ENCODE measurements at places on chromosomes 6 and 20.

DNA sequence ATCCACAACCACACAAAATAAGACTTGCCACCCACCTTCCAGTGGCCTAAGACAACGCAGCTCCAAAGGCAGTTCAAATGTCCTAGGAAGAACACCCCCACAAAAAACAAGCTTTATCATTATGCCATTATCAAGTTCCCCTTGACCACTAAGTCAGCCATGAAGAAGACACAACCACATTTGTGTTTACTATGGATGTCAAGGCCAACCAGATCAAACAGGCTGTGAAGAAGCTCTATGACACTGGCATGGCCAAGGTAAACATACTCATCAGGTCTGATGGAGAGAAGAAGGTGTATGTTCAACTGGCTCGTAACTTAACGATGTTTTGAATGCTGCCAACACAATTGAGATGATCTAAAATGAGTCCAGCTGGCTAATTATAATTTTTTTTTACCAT lies 26.1 kb downstream of the SEC63 start:
- no peak overlapping the region for H3K4me3 ChIP-seq
- DNase-seq, result no peak
- no peaks in the 10 kb centered on the region for H3K36me3 ChIP-seq

DNA sequence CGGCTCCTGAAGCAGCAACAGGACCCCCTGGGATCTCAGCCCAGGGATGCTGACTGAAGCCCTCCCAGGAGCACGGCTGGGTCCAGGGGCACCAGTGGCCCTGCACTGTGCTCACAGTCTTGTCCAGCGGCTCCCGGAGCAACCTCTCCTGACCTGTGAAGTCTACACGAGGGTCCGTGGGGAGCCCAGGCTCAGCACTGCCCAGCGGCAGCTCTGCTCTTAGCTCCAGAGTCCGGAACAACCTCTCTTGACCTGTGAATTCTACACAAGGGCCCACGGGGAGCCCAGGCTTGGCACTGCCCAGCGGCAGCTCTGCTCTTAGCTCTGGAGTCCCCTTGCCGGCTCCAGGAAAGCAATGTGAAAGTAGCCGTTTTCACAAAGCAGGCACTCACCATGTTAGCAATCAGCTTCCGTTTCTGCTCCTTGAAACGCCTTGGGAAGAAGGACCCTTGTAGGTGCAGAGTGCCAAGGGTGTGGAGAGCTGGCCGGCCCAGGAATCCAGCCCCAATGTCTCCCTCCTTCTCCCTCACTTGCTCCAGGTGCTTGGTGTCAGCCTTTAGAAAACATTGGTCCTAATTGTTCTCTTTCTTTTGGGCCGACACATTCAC lies 310.9 kb downstream of the CDH4 start:
- H3K27me3 ChIP-seq, result no peaks in the 10 kb centered on the region
- DNase-seq, result no peak
- no peaks in the 10 kb centered on the region for H3K36me3 ChIP-seq
- H3K4me3 ChIP-seq, result no peak overlapping the region

DNA sequence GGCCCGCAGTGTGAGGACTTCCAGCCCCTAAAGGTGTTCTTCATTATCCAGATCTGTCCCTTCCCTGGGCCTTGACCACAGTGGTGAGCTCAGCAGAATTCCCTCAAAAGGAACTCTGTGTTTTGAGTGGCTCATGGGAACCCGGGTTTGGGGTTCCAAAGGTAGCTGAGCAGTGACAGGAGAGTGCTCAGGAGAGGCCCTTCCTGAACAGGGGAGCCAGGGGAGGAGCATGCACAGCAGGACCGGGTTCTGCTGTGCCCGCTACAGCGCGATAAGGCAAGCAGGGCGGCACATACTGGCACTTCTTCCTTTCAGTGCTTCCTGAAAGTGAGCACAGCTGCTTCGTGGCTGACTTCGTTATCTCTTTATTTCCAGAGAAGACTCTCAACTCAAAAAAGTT lies 88.3 kb downstream of the SSR1 start:
- H3K4me1 ChIP-seq, result peaks cover 7% of the 10 kb centered on the region
- H3K27me3 ChIP-seq, result no peaks in the 10 kb centered on the region
- DNase-seq, result no peak
- H3K27ac ChIP-seq, result no peak overlapping the region
- peaks cover 50% of the 10 kb centered on the region for H3K36me3 ChIP-seq

DNA sequence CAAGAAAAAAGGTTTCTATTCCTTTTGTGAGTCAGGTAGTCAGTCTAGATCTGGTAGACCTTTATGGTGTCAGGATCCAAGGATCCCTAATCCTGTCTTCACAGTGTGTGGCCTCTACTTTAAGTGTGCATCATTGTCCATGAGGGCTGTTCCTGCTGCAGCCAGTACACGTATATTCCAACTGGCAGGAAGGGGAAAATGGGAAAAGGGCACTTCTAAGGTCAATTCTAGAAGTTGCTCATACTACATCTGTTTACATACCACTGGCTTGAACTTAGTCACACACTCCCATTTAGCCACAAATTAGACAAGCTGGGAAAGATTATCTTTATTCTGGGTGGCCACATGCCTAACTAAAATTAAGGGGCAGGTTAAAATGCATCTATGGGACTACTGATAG lies 9.7 kb upstream of the MMS22L start:
- no peak for DNase-seq
- no peak overlapping the region for H3K27ac ChIP-seq
- H3K27me3 ChIP-seq, result no peaks in the 10 kb centered on the region

- H3K4me1 ChIP-seq, result no peaks in the 10 kb centered on the region
- H3K36me3 ChIP-seq, result peaks cover 34% of the 10 kb centered on the region
- H3K27me3 ChIP-seq, result no peaks in the 10 kb centered on the region
- no peak overlapping the region for H3K27ac ChIP-seq
Observed at GRCh38 chr6:158761746-158762145, 57.4 kb downstream of the EZR start.

DNA sequence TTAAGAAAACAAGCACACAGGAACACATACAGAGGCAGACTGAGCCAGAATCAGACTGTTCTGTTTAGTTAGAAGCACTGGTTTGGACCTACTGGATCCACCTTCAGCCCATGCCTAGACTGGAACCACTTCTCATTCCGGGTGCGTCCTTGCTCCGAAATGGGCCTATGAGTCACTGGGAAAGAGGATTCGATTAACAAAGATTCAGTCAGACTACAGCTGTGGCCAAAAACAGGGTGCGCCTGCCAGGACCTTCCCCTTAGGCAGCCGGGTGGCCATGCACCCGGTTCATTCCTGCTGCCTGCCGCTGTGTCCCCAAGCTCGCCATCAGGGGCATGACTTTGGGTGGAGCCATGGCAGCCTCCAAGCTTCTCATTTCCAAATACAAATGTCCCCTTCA lies 14.5 kb upstream of the KCNK5 start:
- no peaks in the 10 kb centered on the region for H3K36me3 ChIP-seq
- peak overlapping the region; percentile 42 for H3K27ac ChIP-seq
- peaks cover 24% of the 10 kb centered on the region for H3K4me1 ChIP-seq
- H3K4me3 ChIP-seq, result no peak overlapping the region
- DNase-seq, result no peak
- H3K27me3 ChIP-seq, result no peaks in the 10 kb centered on the region

DNA sequence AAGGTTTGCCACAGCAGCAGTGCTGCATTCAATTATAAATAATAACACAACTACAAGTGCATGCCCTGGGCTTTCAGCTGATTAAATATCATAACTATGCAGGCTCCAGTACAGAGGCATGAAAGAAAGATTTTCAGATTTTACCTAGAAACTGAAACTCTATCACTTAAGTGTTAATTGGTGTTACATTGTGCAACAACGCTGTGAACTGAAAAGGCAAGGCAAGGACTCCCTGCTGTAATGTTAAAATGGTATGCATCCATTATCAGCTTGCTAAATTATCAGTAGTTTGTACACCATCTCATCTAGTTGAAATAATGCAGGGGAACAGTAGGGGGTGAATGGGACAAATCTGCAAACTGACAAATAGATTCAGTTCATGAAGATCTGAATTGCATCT lies 976.7 kb upstream of the MANEA start:
- no peaks in the 10 kb centered on the region for H3K27me3 ChIP-seq
- no peaks in the 10 kb centered on the region for H3K36me3 ChIP-seq
- no peak overlapping the region for H3K27ac ChIP-seq
- no peaks in the 10 kb centered on the region for H3K4me1 ChIP-seq
- DNase-seq, result no peak

DNA sequence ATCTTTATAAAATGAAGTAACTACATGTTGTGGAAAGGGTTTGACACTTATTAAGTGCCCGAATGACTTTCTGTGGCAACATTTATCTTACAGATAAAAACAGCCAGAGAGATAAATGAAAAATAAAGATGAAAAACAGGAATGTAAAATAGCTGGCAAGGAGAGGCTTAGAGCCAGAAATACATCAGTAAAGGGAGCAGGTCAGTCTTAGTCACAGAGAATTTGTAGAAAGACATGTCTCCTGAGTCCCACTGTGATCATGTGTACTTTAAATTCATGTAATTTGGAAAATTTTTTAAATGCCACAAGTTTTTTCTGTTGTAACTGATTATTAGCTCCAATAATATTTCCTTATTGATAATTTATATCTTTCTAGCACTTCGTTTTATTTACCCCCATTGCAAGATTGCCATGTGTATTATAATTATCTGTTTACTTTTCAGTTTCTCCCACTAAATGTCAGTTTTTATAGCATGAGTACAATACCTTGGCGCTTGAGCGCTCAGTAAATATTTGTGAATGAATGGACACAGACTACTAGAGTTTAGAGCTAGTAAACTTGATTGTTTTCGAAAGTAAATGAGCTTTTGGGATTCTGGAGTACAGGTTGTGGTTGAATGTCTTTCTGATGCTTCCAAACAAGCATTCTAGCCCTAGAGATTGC lies 15.2 kb downstream of the TAB2 start:
- H3K27ac ChIP-seq, result no peak overlapping the region
- no peaks in the 10 kb centered on the region for H3K27me3 ChIP-seq
- no peak for DNase-seq

- no peak overlapping the region for H3K27ac ChIP-seq
- no peaks in the 10 kb centered on the region for H3K36me3 ChIP-seq
- no peaks in the 10 kb centered on the region for H3K4me1 ChIP-seq
- peak; percentile 82 for DNase-seq
- H3K4me3 ChIP-seq, result no peak overlapping the region
Observed at GRCh38 chr20:19074828-19075516, 137.5 kb upstream of the SLC24A3 start.

- H3K36me3 ChIP-seq, result peaks cover 35% of the 10 kb centered on the region
- H3K27ac ChIP-seq, result no peak overlapping the region
- no peak for DNase-seq
- no peaks in the 10 kb centered on the region for H3K4me1 ChIP-seq
- H3K4me3 ChIP-seq, result no peak overlapping the region
- H3K27me3 ChIP-seq, result no peaks in the 10 kb centered on the region
Observed at GRCh38 chr20:52154575-52154974, 37.0 kb downstream of the ZFP64 start.

DNA sequence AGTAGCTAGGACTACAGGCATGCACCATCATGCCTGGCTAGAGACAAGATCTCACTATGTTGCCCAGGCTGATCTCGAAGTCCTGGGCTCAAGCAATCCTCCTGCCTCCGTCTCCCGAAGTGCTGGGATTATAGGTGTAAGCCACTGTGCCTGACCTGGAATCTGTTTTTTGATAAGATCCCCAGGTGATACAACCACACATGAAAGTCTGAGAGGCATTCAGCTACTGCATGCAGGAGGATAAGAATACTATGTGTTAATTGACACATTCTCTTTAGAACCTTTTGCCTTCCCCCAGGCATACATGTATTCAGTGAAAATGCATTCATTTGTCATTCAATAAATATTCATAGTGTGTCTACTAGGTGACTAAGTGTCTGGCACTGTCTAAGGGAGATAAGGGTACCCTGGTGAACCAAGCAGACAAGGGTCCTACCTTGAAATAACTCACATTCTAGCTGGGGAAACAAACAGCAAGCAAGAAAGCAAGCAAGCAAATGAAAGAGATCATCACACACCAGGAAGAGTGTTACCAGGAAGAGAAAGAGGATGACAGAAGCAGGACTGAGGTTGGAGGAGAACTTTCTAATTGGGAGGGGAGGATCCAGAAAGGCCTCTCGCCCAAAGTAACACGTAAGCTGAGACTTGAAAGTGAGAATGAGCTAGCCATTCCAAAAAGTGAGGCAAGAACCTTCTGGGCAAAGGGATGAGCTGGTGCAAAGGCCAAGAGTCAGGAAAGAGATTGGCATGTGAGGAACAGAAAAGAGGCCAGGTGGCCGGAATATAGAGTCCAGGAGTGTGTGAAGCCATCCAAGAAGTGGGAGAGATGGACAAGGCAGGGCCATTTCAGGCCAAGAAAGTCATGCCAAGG lies 6.5 kb downstream of the GFOD1 start:
- H3K4me3 ChIP-seq, result no peak overlapping the region
- no peaks in the 10 kb centered on the region for H3K27me3 ChIP-seq
- no peak for DNase-seq
- peaks cover 39% of the 10 kb centered on the region for H3K4me1 ChIP-seq
- no peaks in the 10 kb centered on the region for H3K36me3 ChIP-seq
- no peak overlapping the region for H3K27ac ChIP-seq

Data from vagina (tissue), 2 donors.